ENCODE measurements at places on chromosomes 5 and 9. TPM values are rescaled to one million over a fixed set of nuclear protein-coding genes. Genes with fewer than 3 reads are reported as not detected.

BHMT2 gene
- total RNA-seq = not detected

KCNV2 gene
- total RNA-seq = not detected

FBXW11 gene
- 47.1 TPM for total RNA-seq

OSTF1 gene
- total RNA-seq = 42.8 TPM

CCDC192 gene
- not detected for total RNA-seq

PTGES2 gene
- total RNA-seq = 75.4 TPM

GARIN3 gene
- total RNA-seq = not detected

PCDHB16 gene
- not detected for total RNA-seq

LCN9 gene
- not detected for total RNA-seq

HAVCR1 gene
- not detected for total RNA-seq

RNF38 gene
- 3.5 TPM for total RNA-seq

TXNDC8 gene
- not detected for total RNA-seq

PCDHB9 gene
- total RNA-seq = not detected

EGFLAM gene
- total RNA-seq = 0.31 TPM

TMEM252 gene
- not detected for total RNA-seq

SLC46A2 gene
- total RNA-seq = not detected

TEK gene
- 0.23 TPM for total RNA-seq

CTXN3 gene
- total RNA-seq = not detected

IFNW1 gene
- total RNA-seq = not detected

TAF11L10 gene
- not detected for total RNA-seq

GGTA1 gene
- total RNA-seq = not detected

HTR4 gene
- total RNA-seq = not detected

GAS1 gene
- total RNA-seq = 3.2 TPM

AHRR gene
- 0.94 TPM for total RNA-seq

KIF12 gene
- 6.2 TPM for total RNA-seq

DCANP1 gene
- total RNA-seq = not detected

FAM114A2 gene
- total RNA-seq = 11.7 TPM

GTF3C5 gene
- 64.6 TPM for total RNA-seq

SEMA4D gene
- 1.6 TPM for total RNA-seq

CERCAM gene
- 29.6 TPM for total RNA-seq

C9orf152 gene
- total RNA-seq = not detected

SUSD3 gene
- 3.1 TPM for total RNA-seq

PPP3R2 gene
- not detected for total RNA-seq

ANKRD34B gene
- not detected for total RNA-seq

CHSY3 gene
- 0.15 TPM for total RNA-seq

TAS2R1 gene
- total RNA-seq = not detected

TMEM167A gene
- total RNA-seq = 39.1 TPM

SELENOP gene
- total RNA-seq = 16.9 TPM

DNAI1 gene
- not detected for total RNA-seq

TMOD1 gene
- total RNA-seq = not detected

PCDHB10 gene
- under 0.01 TPM for total RNA-seq

DNM1 gene
- 0.27 TPM for total RNA-seq

LRRC19 gene
- total RNA-seq = not detected

GLE1 gene
- total RNA-seq = 22.0 TPM

ENTPD2 gene
- 0.39 TPM for total RNA-seq

PHF24 gene
- 0.27 TPM for total RNA-seq

BTNL8 gene
- not detected for total RNA-seq

SH3GL2 gene
- not detected for total RNA-seq

COL15A1 gene
- total RNA-seq = not detected

ARL10 gene
- total RNA-seq = 4.8 TPM

TAF11L6 gene
- not detected for total RNA-seq

VCP gene
- total RNA-seq = 324 TPM

CDO1 gene
- total RNA-seq = not detected

FOCAD gene
- 23.0 TPM for total RNA-seq

TAF11L4 gene
- total RNA-seq = not detected

NTRK2 gene
- total RNA-seq = 0.16 TPM

SUB1 gene
- 317 TPM for total RNA-seq

FOXD4L6 gene
- not detected for total RNA-seq
